ENCODE measurements at places on chromosomes 7 and 10.

DNA sequence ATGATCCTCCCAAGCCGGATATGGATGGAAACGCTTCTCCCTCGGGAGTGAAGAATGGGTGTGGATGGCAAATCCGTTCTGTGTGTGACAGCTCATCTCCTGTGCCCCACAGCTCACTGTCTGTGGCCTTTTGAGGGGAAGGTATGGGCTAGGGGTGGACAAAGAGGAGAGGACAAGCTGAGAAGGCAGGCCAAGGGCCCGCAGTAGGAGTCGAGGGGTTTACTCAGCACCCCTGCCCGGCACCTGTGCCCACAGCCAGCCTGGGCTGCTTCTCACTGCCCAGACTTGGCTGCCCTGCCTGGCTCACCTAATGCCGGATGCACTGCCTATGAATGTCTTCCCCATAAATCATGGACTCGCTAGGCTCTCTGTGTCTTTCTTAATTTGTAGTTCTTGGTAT lies 503.8 kb downstream of the TCERG1L start:
- no peak for DNase-seq

DNA sequence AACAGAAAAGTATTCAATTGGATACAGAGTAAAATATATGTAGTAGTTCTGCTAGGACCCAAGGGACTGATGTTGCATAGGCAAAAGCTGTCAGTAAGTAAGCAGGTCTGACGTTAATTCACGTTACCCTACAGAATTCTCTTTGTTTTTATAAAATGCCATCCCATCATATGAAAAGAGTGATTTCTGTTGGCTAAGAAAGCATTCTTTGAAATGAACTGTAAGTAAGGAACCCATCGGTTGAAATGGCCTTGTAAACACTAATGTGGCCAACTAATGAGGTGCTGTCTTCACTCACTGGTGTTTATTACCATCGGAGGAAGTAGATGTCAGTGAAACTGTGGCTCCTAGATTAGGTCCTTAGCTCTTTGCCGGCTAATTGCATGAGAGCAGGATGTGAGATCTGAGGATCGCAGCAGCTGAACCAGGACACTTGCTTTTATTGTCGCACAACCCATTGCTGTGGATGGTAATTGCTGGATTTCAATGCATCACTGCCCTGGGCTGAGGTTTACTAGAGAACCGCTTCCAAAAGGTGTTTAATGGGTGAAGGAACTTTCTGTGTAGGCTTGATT lies 49.5 kb downstream of the UBE3C start:
- DNase-seq: no peak

DNA sequence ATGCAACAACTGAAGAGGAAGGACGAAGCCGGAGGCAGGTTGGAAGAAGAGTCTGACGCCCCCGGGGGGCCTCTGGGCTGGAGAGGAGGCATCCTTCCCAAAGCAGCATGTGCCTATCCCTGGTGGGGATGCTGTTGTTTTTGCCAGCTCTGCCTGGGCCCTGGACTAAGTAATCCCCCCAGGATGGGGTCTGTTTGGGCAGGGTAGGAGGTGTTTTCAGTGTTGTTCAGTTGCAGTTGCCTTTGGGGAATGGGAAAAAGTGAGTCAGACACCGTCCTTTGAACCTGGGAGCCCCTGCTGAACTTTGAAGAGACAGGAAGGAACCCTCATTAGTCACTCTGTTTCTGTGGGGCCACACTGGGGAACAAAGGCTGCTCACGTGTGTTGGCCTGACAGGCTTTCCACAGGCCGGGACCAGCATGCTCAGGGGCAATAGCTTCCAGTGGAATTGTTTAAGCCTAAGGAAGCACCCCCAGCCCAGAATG lies 35.2 kb upstream of the GDF10 start:
- DNase-seq: no peak

DNA sequence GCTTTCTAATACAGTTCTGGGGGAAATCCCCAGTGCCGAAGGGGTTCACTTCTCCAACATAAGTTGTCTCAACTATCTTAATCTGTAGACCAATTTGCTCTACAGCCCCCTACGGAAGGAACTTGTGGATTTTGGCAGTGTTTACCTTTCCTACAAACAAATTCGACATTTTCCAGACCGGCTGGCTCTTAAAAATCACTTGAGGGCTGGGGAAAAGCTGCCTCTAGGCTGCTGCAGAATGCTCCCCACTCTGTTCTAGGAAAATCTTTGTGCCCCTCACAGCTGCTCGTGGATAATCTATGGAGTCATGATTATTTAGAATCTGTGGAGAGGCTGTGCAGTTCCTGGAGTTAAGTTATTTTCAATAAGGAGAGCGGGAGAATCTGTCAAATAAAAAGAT lies 474.6 kb upstream of the FZD8 start:
- DNase-seq: no peak

DNA sequence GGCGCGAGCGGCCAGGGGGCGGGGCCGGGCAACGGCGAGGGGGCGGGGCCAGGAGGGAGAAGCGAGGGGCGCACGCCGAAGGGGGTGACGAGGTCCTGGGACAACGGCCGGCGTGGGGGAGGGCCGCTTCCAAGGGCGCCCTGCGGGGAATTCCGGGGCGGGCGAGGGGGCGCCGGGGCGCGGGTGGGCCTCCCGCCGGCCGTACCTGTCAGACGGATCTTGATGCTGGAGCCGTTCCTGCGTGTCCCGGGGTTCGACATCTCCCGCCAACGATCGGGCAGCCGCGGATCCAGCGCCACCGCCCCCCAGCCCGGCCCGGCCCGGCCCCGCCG lies 421 bp downstream of the SMURF1 start:
- DNase-seq: no peak

DNA sequence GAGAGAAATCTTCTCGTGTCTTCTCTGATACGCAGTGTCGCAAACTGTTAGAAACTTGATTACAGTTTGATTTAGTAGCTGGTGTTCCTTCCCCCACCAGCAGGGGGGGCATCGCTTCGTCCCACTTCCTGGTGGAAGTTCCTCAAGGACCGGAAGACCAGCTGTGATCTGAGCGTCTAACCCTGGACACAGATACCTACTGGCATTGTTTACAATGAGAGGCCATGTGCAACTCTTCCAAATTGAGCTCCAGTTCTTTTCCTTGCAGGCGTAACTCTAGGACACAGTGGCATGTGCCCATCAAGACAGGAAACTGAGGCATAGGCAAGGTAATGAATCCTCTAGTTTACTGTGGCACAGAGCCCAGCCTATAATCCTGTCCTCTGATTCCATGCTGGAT lies 219.0 kb downstream of the CCDC3 start:
- peak; percentile 14 for DNase-seq

DNA sequence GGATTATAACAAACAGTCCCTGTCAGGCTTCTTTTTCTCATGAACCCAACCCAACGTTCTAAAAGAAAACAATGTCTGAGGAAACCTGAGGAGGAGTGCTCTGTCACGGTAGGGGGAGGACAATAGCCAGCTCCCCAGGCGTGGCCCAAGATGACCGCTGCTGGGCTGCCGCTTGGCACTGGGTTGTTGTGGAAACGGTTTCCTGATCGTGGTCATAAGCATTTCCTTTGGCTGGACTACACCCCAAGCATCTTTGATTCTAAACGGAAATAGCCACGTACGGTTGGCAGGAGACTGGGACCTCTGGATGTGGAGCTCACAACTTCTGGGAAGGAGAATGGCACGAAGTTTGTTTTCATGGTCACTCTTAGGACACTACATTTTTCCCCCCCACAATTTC lies 30.4 kb upstream of the DMBT1 start:
- no peak for DNase-seq

GRCh38 chr7:155289107-155289506 lies 8.6 kb upstream of the INSIG1 start:
- no peak for DNase-seq

DNA sequence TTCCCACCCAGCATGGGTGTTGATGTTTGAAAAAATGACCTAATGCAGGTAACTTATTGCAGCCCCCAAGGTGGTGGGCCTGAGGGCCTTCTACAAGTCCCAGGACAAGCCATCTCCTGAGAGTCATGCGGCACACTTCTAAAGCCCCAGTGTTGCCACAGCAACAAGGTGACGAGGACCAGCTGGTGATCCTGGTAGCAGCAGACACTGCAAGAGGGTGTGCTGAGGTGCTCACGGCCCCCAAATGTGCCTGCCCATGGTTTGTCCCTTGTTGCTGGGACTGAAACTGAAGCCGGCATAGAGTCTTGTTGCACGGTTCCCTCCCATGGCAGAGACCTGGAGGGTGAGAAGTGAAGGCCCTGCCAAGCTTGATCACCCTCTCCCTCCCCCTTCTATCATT lies 333.2 kb upstream of the MGMT start:
- no peak for DNase-seq

- DNase-seq: peak; percentile 98
Observed at GRCh38 chr10:119190353-119190752, 11.7 kb upstream of the PRDX3 start.

DNA sequence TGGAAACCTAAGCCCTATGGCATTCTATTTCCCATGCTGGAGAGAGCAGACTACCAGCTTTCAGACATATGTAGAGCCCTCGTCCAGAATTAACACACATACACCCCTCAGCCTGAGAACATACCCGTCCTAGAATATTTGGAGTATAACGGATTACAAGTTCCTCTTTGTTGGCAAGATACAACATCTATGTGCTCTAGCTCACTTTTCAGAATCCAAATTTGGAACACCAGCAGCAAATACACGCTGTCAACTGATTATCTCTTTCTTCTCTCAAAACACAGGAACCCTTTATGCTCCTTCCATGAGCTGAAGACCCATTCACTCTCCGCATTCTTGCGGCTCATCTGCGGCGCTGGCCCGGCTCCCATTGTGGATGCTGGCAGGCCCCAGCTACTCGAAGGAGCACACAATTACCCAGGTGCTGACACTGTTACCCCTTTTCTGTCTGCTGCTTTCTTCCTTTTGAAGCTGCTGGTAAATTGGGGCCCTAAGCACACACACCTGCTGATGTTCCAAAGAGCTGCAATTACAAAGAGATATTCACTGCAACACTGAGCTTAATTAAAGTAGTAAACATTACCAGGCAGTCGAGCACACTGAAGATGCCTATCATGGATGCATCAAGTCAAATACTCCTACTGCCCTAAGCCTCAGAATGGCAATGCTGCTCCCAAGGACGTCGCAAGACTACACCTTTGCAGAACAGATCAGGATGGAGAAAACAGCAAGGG lies 70.0 kb downstream of the VOPP1 start:
- no peak for DNase-seq

- no peak for DNase-seq
Observed at GRCh38 chr7:134419085-134419484, 39.8 kb downstream of the AKR1B1 start.

GRCh38 chr7:24884401-24884800 lies 95.6 kb downstream of the OSBPL3 start:
- no peak for DNase-seq
